NCI-H1436 treated with DMSO at 0.1 percent for 48 hours (cell line): ENCODE measurements at places on chromosomes 3 and 15.

DNA sequence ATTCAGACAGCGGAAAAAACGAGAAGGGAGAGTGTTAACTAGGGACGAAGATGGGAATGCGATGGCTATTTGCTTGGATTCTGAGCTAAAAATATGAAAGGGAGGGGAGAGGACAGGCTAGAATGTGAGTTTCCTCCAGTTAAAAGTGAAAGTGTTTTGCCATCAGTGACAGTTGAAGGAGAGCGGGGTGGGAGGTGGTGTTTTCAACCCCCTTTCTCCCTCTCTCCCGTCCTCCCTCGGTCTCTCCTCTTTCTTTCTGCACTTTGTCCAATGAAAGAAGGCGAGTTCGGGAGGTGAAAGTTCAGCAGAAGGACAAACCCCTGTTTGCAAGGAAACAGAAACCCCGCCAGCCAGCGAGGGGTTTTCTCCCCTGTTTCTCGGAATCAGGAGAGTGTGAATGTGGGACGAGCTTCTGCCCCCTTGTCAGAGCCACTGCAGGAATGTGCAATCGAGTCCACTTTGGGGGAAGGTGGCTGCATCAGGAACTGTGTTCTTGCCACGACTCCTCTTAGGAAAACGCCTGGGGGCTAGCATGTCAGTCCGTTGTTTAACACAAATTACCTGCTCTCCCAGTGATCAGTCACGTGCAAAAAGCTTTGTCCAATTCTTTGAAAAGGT, 975 bp upstream of the FOXP1 start:
- no peak for DNase-seq

DNA sequence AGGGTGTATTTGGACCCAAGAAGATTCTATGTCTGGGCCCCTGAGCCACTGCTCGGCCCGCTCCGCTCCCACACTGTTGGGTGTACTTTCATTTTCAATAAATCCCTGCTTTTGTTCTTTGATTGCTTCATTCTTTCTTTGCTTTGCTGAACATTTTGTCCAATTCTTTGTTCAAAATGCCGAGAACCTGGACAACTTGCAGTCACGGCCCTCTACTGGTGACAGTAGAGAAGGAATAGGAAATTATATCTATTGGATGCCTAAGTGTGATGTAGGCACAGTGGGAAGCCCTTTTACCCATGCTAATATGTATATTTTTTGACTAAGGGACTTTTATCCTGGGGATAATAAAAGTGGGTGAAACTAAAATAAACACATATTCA, 340.8 kb downstream of the LRRC3B start:
- DNase-seq: no peak

GRCh38 chr3:149535333-149535685, 60.8 kb downstream of the TM4SF4 start:
- DNase-seq: no peak

DNA sequence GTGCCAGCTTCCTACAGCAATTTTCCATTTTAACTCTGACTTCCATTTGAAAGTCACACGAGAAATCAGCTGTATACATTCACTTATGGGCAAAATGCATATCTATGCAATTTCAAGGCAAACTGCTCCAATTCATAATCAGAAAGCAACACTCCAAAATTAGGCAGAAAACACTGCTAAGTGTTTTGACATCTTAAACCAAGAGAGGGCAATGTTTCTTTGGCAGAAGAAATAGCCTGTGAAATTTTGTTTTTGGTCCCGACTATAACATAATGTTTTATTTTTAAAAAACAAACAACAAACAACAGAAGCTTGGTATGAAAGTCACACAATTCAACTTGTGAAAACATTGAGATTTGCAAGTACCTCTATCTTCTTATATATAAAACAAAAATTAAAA, 42.6 kb downstream of the GOLIM4 start:
- DNase-seq: no peak

GRCh38 chr3:23948761-23949160, 3.7 kb downstream of the NR1D2 start:
- DNase-seq: no peak

GRCh38 chr3:25423780-25424588, 4.1 kb upstream of the RARB start:
- DNase-seq: no peak

- no peak for DNase-seq
These were observed 106.1 kb downstream of the THSD4 start for GRCh38 chr15:71221417-71221816.

DNA sequence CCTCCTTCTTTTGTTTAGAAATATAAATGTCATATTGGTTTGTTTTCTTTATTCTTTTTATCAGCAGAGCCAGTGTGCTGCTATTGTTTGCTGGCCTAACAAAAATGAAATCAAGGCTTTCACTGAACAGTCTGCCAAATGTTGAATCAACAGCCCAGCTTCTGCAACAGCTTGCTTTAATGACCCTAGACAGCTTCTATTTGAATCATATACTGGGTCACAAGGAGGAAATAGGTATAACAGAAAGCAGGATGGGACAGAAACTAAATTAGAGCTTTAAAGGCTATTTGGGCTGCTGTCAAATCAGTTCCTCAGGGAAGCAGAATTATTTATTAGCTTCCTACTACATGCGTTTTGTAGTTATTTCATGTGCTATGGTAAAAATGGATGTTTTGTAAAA, 12.1 kb upstream of the DNAJC13 start:
- DNase-seq: no peak

DNA sequence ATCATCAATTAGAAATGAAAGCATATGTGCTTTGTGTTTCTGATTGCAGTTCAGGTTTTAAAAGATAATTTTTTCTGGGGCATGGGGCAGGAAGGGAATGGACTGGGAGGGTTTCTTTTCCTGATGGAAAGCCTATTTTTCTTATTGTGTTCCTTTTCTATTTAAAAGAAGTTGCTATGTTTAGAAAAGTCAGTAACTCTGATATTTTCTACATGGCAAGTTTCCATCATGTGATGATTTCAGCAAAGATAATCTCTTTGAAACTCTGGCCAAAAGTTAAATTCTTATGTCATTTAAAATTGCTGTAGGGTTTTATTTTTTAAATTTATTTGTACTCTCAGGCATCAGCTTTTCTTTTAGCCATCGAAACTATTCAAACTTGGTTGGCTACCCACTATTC, 601.2 kb downstream of the FOXP1 start:
- no peak for DNase-seq

- no peak for DNase-seq
These were observed 413.0 kb downstream of the RBMS3 start for GRCh38 chr3:29693863-29694262.

DNA sequence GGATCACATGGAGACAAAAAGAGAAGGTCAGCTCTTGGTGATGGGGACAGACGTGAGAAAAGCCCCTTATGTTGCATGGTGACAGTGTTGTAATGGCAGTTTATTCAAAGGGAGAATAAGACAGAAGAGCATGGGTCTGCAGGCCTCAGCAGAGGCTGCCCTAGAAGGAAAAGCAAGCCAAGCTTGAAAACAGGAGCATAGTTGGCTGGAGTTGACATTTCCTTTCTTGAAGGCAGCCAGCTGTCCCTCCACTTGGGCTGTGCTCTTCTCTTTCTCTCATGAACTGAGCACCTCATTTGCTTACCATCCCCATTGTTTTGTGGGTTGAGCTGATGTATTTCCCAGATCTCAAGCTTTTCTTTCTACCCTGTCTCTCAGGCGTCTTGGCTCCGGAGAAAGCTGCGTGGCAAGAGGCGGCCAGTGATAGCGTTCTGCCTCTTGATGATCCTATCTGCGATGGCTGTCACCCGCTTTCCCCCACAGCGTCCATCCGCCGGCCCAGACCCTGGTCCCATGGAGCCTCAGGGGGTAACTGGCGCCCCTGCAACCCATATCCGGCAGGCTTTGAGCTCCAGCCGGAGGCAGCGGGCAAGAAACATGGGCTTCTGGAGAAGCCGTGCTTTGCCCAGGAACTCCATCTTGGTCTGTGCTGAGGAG, 52.9 kb downstream of the GASK1A start:
- no peak for DNase-seq

DNA sequence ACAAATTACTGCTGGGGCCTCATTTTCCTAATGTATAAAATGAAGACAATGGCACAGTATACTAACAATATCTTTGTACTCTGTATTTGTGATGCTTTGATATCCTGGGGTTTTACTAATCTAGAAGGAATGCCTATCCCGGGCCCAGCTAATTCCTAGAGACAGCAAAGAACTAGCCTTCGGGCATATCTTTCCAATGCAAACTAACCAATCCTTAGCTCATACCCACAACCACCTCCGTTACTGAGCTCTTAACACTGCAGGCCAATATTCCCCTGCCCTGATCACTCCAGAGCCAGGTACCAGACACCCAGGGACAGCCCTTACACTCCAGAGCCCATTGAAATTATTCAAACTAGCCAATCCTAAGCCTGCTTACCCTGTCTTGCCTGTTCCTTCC, 309.0 kb downstream of the ULK4 start:
- DNase-seq: no peak

DNA sequence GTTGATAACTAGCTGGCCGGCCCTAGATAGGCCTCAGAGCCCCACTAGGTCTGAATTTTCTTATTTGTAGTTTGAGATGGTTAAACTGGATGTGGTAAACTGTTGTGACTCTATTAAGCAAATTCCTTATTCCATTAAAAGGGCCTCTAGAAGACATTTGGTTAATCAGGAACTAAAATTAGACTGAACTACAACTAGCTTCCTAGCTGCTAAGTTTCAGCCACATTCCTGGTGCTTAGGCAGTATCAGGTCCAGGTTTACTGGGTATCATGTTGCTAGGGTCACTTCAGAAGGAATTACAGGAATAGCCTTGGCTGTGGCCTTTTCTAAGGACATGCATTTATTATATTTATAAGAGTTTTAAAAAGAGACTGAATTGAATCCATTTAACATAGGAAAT, 136.3 kb downstream of the PLD1 start:
- no peak for DNase-seq

DNA sequence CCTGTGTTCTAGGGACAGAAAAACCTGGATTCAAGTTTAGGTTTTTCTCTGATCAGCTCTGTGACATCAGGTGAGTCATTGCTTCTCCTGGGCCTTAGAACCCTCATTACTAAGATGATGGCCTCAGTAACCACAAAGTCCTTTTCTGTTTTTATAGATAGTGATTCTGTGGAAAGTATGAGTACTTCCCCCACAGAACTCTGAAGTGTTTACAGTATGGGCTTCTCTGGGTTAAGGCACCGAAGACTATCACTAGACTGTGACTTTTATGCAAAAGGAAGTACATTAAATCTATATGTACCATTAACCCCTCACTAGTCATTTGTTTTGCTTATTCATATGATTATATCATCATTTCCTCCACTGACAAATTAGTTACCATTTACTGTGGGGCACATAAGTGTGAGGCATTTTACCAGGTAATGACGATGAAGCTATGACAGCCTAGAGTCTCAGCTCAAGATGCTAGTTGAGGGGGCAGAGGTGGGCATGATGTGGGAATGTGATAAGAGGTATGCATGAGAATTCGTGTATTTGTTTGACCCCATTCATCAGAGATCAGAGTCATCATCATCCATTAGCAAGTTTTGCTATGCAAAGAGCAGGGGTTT, 15.0 kb upstream of the RORA start:
- DNase-seq: no peak

GRCh38 chr3:53545310-53545995, 51.0 kb downstream of the CACNA1D start:
- no peak for DNase-seq

GRCh38 chr3:115275896-115276295, 128.8 kb upstream of the ZBTB20 start:
- DNase-seq: no peak

DNA sequence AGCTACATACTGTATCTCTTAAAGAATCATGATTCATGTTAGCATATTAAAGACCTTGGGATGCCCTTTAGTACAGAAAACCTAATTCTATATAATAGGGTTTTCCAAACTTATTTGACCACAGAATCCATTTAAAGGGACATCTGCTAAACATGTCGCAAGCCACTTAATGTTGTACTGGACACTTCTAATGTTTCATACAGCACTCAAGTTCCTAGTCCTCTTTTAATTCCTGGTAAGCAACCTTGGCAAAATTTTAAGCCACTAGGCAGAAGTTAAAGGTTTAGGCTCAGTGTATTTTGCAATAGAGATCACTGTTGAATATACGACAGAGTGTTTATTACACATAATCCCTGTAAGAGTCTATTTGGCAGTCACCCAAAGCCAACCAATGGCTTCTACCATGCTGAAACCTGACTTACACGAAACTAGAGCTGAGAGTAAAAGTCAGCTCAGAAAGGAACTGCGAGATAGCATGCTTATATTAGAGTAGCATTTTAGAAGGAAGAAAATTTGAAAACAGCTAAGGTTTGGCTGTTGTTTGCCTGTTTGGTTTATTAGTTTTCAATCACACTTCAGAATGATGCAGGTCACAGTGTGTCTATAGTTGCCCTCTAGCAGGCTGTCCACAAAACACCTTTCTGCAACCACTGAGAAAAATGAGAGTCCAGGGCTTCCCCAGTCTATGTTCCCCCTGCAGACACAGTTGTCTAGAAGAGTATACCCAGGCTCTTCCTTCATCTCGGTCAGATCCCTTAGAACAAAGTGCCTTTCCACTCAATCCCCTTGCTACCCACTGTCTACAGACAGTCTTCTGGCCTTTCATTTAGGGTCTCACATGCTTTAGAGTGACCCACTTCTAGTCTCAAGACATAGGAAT, 104.4 kb downstream of the FMN1 start:
- DNase-seq: no peak

DNA sequence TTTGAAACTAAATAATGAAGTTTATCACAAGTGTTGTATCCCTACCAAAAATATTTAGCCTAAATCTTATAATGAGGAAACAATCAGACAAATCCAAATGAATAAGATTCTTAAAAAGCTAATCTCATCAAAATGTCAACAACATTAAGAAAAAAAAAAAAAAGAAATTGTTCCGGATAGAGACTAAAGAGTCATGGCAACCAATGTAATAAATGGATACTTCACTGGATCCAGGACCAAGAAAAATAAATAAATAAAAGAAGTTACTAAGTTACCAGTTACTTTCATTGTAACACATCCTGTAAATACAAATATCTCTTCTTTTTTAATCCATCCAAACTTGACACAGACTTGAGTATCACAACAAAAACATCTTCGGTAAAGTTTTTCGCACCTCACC, 607 bp downstream of the MRPL47 start:
- DNase-seq: no peak
